ENCODE measurements at places on chromosomes 1 and 21. TPM values are rescaled to one million over a fixed set of nuclear protein-coding genes. Genes with fewer than 3 reads are reported as not detected.

DNA sequence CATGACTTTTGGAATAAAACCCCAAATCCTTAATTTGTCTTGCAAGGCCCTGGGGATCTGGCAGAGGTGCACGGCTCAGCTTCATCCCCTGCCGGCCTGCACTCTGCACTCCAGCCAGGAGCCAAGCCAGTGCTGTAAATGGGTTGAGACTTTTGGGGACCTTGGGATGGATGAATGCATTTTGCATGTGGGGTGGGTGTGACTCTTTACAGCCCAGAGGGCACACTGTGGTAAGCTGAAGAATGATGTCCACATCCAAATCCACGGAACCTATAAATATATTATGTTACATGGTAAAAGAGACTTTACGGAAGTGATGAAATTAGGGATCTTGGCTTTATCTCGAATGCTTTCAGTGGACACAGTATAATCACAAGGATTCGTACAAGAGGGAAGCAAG, 177.8 kb downstream of the EDEM3 start:
- no peak for DNase-seq

DNA sequence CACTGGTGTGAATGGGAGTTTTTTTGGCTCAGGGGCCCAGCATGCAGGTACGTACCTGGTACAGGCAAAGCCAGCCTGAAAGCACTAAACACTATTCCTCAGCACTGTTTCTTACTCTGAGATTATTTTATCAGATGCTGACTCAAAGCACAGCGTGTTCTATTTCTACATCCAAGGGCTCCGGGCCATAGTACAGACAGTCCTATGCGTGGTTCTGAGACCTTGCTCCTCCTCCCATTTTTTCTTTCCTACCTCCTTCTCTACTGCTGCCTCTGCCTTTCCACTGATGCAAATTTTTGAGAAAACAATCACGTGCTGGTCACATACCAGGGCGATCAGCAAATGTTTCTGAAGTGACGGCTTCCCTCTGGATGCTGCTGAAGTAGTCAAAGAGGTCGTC, 36.3 kb downstream of the PDPN start:
- DNase-seq, result no peak

GRCh38 chr1:187445066-187445465, 616.3 kb downstream of the PLA2G4A start:
- DNase-seq, result no peak

GRCh38 chr1:115218034-115218405, 120.0 kb downstream of the NGF start:
- no peak for DNase-seq

DNA sequence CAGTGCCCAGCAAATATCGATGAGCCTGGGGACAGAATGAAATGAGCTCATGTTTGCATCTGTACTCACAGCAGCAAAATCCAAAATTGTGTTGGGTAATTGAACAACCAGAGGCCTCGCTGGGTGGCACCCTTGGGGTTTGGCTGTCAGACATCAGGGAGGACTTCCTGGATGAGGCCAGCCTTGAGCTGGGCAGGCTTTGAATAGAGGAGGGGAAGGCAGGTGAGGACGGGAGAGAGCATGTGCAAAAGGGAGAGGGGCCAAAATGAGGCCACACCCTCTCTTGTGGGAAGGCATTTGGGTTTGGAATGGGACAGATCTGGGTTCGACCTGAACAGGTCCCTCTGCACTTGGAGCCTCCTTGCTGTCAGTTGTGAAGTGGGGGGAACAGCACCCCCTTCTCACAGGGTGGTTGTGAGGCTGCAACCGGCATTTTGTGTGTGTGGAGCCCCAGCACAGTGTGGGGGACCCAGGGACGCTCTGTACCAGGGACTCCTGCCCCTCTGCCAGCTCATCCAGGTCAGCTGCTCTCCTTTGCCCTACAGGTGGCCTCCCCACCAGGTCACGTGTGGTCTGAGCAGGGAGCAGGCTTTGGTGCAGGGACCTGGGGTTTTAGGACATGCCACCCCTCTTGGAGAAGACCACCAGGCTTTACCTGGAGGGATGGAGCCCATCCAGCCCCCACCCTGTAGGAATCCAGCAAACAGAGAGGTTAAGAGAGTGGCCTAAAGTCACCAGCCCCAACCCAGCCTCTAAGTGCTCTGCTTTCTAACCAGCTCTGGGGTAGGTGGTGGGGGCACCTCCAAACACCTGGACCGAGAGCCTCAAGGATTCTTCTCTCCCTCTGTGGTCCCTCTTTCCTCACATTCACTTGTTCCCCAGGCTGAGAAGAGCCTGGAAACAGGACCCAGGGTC, 521.8 kb downstream of the PTPRU start:
- DNase-seq, result no peak

GRCh38 chr1:98331243-98331642, 330.3 kb upstream of the SNX7 start:
- peak; percentile 32 for DNase-seq

DNA sequence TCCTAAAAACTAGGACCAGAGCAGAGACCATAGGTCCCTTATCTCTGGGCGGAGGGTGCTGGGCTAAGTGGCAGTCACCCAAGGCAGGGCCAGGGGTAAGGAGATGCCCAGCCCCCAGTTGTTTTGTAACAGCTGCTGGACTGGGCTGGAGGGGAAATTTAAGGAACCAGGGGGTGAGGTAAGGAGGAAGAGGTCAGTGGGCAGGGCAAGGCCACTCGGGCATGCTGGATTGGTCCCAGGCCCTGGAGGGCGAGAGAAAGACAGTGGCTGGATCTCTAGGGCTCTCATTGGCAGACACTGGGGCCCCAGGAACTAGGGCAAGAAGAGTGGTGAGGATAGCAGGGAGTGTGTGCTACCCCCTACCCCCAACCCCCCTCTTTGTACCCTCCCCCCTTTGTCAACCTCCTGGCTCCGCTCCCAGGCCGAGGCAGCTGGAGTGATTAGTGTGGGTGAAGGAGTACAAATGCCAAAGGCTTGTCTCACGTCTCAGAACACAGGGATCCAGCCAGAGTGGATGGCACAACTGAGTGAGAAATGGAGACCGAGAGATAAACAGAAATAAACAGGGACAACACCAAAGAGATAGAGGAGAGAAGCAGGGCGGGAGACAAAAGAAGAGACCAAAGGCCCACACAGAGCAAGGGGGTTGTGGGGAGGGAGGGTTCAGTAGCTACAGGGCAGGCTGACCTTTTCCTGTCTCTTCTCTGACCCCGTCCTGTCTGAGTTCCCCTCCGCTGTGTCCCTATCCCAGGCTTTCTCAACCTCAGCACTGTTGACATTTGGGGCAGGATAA, 20.5 kb upstream of the THRAP3 start:
- DNase-seq, result no peak

GRCh38 chr1:1291548-1292441, 11.6 kb downstream of the SCNN1D start:
- peak; percentile 50 for DNase-seq

DNA sequence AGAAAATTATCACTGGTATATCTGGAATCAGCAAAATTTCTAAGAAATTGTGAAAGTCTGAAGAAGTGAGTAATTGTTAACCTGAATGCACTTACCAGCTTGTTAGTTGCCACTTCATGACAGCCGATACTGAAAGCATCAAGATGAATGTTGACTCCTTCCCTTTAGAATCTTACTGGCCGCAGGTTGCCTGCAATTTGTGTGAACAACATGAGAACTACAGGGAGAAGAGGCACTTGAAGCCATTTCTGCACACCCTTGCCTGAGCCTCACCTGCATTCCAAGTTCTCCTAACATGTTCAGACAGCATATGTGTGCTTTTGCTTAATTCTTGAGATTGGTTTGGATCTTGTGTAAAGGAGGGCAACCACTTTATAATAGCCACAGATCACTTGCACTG, 59.2 kb upstream of the SSX2IP start:
- DNase-seq, result no peak

DNA sequence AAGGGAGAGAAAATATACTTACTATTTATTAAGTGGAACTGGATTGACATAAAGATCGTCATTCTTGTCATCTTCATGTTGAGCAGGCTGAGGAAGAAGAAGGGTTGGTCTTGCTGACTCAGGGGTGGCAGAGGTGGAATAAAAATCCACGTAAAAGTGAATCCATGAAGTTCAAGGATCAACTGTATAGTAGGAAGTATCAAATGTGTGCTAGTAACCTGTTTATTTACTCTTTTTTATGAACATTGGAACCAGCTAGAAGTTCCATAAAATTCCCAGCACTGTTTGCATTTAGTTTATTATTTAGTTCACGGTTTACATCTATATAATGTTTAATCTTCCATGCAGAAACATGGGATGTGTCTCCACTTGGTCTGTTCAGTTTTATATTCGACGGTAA, 70.7 kb downstream of the PLPPR4 start:
- no peak for DNase-seq

DNA sequence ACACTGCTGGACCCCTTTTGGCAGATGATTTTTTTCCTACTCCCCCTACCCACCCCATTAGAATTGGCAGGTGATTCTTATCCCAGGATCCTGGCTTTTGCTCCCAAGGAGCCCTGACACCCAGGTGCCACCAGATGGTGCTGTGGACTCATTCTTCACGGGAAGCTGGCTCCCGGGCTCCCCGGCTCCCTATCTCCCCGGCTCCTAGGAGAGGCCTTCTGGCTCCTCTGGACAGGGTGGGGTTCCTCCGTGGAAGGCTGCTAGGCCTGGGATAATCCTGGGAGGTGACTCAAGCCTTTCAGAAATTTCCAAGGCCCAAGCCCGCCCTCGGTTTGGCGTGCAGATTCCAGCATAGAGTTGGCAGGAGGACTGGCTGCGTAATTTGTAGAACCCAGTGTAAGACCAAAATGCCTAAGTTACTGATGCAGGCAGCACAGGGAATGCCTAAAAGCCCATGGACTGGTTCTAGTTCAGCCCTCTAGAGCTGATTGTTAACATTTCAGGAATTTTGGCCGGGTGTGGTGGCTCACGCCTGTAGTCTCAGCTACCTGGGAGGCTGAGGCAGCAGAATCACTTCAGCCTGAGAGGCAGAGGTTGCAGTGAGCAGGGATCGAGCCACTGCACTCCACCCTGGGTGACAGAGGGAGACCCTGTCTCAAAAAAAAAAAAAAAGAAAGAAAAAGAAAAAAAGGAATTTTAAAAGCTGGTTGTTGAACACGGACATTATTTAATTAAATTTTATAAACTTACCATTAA, 6.8 kb upstream of the BSDC1 start:
- peak; percentile 65 for DNase-seq

DNA sequence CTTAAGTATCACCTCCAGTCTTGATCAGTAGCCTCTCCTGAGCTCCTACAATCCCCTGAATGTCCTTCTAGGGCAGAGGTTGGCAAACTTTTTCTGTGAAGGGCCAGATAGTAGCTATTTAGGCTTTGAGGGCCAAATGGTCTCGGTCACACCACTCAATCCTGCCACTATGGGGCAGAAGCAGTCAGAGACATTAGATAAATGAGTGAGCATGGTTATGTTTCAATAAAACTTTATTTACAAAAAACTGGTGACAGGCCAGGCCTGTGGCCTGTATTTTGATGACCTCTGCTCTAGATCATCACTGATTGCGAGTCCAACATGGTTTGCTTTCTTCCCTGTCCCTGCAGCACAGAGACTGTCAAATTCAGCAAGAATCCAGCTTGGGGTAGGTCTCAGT, 36.3 kb downstream of the LRP8 start:
- DNase-seq, result no peak

GRCh38 chr1:27097484-27097917, 57.4 kb downstream of the SLC9A1 start:
- peak; percentile 64 for DNase-seq

- DNase-seq, result no peak
Observed at GRCh38 chr1:220093361-220094015, 444 bp upstream of the IARS2 start.

- no peak for DNase-seq
Observed at GRCh38 chr1:93800856-93801255, 78.2 kb downstream of the DNTTIP2 start.

DNA sequence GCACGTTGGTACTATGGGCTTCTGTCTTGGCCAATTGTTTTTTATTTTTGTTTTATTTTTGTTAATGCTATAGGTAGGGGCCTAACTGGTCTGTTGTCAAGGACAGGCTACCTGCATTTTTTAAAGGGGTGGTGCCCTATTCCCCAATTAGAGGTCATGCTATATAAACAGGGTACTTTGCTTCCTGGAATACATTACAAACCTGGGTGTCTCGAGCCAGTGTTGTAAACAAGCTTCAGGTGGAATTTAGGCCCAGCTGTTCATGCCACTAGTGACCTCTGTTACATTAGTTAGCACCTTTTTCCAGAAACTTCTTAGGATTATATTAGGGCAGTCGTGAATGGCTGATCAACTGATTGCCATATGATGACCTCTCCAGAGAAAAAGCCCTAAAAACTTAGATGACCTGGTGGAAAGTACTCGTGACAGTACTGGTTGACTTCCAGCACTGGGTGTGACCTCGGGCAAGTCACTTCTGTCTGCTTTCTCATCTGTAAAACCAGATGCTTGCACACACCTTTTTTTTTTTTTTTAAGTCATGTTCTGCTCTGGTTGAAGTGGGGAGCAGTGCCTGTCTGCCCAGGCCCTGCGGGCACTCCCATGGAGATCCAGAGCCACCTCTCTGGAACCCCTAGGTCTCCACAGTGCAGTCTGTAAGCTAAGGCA, 46.5 kb downstream of the ELK4 start:
- DNase-seq, result no peak

DNA sequence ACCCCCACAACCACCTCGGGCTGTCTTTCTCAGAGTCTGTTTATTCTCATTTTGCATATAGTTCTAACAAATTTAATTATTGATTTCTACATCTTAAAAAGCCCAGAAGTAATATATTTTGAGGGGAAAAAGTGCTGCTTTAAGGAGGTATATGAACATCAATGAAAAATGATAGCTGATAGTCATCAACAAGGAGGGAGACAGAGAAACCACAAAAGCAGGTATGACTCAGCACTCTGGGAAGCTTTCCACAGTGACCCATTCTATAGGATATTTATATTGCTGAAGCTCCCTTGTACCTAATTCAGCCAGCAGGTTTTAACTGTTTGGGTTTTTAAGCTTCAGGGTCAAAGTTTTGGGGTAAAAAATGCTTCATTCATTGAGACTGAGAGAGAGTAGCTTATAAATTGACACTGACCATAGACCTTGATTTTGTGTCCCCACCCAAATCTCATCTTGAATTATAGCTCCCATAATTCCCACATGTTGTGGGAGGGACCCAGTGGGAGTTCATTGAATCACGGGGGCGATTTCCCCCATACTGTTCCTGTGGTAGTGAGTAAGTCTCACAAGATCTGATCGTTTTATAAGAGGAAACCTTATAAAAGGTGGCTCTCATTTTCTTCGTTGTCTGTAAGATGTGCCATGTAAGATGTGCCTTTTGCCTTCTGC, 27.4 kb downstream of the VANGL1 start:
- peak; percentile 50 for DNase-seq

GRCh38 chr1:15994590-15995351, 9.3 kb upstream of the SRARP start:
- peak; percentile 71 for DNase-seq

- DNase-seq, result no peak
Observed at GRCh38 chr1:113053344-113054126, 19.5 kb upstream of the LRIG2 start.

- no peak for DNase-seq
Observed at GRCh38 chr1:18960821-18961220, 4.3 kb upstream of the IFFO2 start.

- no peak for DNase-seq
Observed at GRCh38 chr1:11653101-11653860, 948 bp downstream of the FBXO2 start.

GRCh38 chr1:236002025-236002390, 62.9 kb downstream of the NID1 start:
- no peak for DNase-seq

Gene C1orf53
- polyA plus RNA-seq, result 6.5 TPM

Gene RNU1-4
- 206 TPM for polyA plus RNA-seq

Gene OR2T11
- polyA plus RNA-seq, result not detected

Gene ROR1
- 2.4 TPM for polyA plus RNA-seq

Gene GUCA2B
- not detected for polyA plus RNA-seq

Gene LCE1C
- polyA plus RNA-seq, result not detected

Gene CCDC185
- polyA plus RNA-seq, result not detected

Gene TCHH
- polyA plus RNA-seq, result not detected

Gene DCST1
- not detected for polyA plus RNA-seq

Gene PADI2
- polyA plus RNA-seq, result not detected

Gene CFAP107
- polyA plus RNA-seq, result not detected
